ENCODE measurements at places on chromosomes 5 and 9.

DNA sequence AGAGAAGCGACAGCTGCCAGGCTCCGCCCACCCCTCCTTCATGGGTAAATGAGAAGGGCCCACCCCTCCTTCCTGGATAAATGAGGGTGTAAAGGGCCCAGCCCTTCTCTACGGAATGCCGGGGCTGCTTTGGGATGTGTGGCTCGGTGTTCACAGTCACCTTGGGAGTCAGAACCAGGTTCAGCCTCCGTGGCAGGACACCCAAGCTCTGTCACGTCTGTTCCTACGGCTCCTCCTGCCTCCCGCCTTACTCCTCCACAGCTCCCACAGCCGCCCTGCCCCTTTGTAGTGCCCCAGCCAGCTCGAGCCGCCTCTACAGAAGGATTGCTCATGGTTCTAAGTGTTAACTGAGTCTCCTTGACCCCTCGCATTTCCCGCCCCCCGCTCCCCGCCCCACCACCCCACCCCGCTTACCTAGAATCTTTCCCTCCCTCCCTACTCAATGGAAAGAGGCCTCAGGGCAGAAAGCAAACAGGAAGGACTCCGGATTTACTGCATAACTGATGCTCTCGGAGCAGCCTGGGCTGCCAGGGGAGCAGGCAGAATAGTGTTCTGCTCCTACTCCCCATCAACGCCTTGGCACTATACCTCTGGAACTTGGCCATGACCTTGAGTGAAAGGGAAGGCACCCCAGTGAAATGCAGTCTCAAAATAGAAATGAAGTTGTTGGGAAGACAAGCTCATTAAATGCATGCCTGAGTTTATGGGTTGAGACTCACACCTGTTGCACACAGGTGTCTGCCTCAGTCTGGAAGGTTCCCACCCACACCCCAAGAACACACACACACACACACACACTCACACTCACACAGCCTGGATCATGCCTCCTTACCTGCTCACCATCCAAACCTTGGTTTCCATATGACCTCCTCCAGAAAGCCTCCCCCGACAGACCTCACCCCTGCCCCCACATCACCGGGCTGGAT lies 59.6 kb downstream of the NEURL1B start:
- H3K4me3 ChIP-seq, result no peak overlapping the region
- no peaks in the 10 kb centered on the region for H3K36me3 ChIP-seq
- H3K27ac ChIP-seq, result peak overlapping the region; percentile 75
- H3K27me3 ChIP-seq, result no peaks in the 10 kb centered on the region
- H3K4me1 ChIP-seq, result peaks cover 24% of the 10 kb centered on the region

DNA sequence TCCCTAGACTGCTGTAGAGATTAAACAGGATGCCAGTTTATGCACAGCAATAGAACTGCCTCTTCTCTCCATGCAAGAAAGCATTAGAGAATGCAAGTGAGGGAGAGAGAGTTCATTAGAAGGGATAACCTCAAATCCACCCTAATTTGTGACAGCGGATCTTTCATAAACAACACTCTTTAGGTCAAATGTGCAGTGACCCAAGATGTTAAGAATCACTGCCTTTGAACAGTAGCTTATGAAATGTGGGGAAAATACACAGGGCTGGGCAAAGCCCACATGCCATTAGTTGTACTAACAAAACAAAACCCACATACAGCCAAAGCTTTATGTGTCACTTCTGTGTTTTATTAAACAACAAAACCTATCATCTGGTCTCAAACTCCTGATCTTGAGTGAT lies 36.2 kb upstream of the POU4F3 start:
- peaks cover 5% of the 10 kb centered on the region for H3K27me3 ChIP-seq
- H3K4me3 ChIP-seq, result no peak overlapping the region
- H3K27ac ChIP-seq, result no peak overlapping the region
- no peak for DNase-seq

DNA sequence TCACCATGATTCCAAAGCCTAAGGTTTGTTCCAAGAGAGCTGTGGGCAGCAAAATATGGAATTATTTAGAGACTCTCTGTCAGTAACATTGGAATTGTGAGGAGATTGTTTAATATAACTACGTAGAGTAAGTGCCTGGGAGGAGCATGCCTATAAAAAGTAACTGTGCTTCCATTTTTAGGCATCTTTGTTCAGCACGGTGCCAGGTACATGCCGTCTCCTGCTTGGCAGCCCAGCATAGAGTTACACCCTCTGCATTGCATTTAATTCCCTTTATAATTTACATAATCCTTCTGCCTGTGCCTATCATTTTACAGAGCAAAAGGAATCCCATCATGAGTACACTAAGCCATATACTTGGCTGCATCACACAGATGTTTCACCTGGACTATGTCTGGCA lies 32.1 kb upstream of the ALDH1A1 start:
- H3K4me3 ChIP-seq, result no peak overlapping the region
- H3K27ac ChIP-seq, result peak overlapping the region; percentile 72
- peaks cover 53% of the 10 kb centered on the region for H3K4me1 ChIP-seq
- DNase-seq, result no peak
- no peaks in the 10 kb centered on the region for H3K27me3 ChIP-seq

DNA sequence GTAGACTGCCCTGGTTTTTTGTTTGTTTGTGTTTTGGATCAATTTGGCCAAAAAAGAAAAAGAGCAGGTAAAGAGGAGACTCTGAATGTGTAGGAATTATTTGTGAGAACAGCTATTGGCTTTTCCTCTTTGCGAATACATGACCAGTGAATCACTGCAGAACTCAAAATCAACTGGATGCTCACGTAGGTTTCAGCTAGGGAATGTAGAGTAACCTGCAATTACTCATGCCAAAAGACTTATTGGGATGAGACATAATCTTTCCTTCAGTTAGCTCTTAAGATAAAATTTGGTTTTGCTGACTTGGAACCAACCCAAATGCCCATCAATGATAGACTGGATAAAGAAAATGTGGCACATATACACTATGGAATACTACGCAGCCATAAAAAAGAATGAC lies 348.0 kb downstream of the NPR3 start:
- no peaks in the 10 kb centered on the region for H3K4me1 ChIP-seq
- no peaks in the 10 kb centered on the region for H3K36me3 ChIP-seq
- DNase-seq, result no peak
- H3K27me3 ChIP-seq, result no peaks in the 10 kb centered on the region

DNA sequence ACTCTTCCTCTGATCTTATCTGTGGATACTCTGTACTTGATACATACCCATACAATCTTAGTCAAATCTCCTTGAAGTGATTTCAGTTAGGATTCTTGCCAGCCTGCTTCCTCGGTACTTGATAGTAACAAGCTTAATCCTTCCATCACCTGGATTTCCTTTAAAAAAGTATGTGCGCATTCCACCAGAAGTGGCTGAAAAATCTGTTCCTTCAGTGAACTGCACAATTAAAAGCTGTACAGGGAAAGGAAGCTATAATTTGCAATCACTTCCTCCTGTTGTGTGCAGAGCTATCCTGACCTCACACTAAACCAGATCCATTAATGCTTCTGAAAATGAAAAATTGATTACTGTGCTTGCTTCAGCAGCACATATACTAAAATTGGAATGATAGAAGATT lies 47.3 kb downstream of the PWWP2A start:
- H3K27ac ChIP-seq, result peak overlapping the region; percentile 49
- no peak for DNase-seq
- H3K4me1 ChIP-seq, result peaks cover 5% of the 10 kb centered on the region
- H3K27me3 ChIP-seq, result no peaks in the 10 kb centered on the region

GRCh38 chr9:137198051-137198901 lies 2.3 kb downstream of the TPRN start:
- H3K27me3 ChIP-seq, result no peaks in the 10 kb centered on the region
- H3K36me3 ChIP-seq, result no peaks in the 10 kb centered on the region
- H3K4me1 ChIP-seq, result peaks cover 52% of the 10 kb centered on the region
- peak overlapping the region; percentile 74 for H3K27ac ChIP-seq

DNA sequence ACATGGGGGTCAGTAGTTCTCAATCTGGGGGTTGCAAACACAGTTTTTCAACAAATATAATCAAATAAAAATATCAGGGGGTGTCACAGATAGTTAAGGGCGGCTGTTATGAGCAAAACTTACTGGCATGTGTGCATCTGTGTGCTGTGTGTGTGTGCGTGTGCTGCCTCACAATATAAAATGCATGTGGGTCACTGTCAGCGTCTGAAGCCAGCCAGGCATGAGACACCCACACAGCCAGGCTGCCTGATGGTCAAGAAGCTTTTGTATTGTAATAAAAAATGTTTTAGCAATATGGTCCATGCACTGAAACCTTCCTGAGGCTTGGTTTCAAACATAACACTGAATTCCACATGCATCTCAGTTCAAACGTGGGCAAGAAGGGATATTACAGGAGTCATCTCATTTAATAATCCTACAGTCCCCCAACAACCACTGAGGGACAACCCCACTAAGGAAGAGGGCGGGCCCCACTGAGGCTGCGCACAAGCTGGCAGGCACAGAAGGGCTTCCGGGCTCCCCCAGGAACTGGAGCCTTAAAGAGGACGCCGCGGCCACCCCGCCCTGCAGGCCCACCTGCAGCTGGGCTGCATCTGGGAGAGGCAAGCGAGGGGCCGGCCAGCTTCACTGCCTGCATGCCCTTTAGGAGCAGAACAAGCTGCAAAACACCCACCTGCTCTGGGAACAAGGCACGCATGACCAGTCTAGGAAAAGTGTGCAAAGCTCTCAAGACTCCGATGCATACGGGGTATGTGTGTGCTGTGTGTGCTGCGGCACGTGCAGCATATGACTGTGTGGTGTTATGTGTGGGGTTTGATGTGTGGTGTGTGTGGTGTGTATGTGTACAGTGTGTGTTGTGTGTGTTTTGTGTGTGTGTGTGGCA lies 14.1 kb downstream of the SEMA4D start:
- DNase-seq, result no peak
- H3K4me1 ChIP-seq, result no peaks in the 10 kb centered on the region
- H3K36me3 ChIP-seq, result no peaks in the 10 kb centered on the region
- H3K27ac ChIP-seq, result no peak overlapping the region
- H3K4me3 ChIP-seq, result no peak overlapping the region

GRCh38 chr5:148897842-148898241 lies 71.4 kb downstream of the ADRB2 start:
- no peak for DNase-seq
- no peaks in the 10 kb centered on the region for H3K36me3 ChIP-seq
- H3K4me3 ChIP-seq, result no peak overlapping the region

GRCh38 chr9:112485574-112485973 lies 1.1 kb upstream of the KIAA1958 start:
- peaks cover 22% of the 10 kb centered on the region for H3K4me1 ChIP-seq
- DNase-seq, result no peak
- no peak overlapping the region for H3K27ac ChIP-seq
- H3K36me3 ChIP-seq, result no peaks in the 10 kb centered on the region
- peak overlapping the region; percentile 69 for H3K4me3 ChIP-seq

DNA sequence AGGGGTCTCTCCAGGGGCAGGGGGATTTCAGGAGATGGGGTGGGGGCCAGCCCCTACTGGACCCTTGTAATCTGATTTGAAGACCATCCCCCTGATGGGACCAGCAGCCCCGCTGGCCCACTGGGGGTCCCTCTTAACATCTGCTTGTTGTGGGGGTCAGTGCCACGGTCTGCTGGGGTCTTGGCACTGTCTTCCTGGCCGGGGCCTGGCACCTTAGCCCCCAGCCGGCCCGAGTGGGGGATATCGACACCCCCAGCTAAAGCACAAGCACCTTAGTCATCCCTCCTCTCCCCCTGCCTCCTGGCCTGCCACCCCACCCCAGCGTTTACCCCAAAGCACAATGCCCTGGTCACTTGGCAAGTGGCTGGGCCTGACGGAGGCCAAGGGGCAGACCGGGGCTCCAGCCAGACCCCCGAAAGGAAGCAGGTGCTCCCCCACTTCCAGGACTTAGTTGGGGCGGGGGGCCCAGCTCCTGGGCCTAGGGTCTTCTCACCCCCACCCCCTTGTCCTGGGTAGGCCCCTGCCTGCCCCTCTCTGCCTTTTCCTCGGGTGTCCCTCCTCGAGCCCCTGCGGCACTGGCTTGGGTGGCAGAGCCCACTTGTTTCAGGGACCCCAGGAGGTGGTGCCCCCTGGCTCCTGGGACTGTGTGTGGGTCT lies 1.4 kb upstream of the NFX1 start:
- H3K4me1 ChIP-seq, result peaks cover 20% of the 10 kb centered on the region
- no peak overlapping the region for H3K4me3 ChIP-seq
- peak overlapping the region; percentile 99 for H3K27ac ChIP-seq
- DNase-seq, result no peak

- DNase-seq, result peak; percentile 89
- H3K36me3 ChIP-seq, result no peaks in the 10 kb centered on the region
- H3K27me3 ChIP-seq, result no peaks in the 10 kb centered on the region
- no peak overlapping the region for H3K27ac ChIP-seq
- H3K4me3 ChIP-seq, result no peak overlapping the region
Measured at GRCh38 chr9:131590907-131591844, 45.9 kb downstream of the PRRT1B start.
